ENCODE measurements at places on chromosomes 1 and 21.
A peak's percentile ranks its signal among the peaks of the same experiment; 100 is the strongest.

DNA sequence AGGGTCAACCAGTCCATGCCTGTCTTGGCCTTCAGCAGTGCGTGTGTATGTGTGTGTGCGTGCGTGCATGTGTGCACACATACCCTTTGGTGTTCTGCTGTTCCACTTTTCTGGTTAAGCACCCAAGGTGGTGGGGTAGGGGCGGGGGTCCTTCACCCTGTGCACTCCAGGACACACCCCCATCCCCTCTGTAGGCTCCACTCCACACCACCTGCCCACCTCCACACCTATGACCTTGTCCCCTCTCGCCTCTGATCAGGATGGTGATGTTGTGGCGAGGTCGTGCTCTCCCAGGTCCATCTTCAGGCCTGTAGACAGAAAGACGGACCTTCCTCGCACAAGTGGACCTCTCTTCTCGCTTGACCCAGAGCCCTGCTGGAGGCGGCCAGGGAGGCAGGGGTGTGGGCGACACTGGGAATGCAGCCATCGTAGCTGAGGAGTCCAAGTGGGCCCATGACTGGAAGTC lies 44.6 kb downstream of the WDR4 start:
- DNase-seq = no peak

DNA sequence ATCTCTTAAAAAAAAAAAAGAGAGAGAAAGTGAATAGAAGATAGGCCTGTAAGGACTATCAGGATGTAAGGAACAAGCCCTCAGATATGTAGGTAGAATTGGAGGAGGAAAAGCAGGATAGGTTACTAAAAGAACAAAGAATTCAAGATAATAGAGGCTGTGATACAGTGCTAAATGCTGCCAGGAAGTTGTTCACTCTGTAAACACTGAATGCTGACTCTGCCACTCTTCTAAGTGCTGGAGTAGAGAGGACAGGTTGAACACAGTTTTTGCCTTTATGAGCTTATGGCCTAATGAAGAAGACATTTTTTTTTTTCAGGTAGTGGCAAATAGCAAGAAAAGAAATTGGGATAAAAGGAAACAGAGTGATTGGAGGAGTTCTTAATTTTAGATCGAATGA lies 90.6 kb upstream of the ZNF678 start:
- no peak for DNase-seq

GRCh38 chr1:10051656-10052055 lies 18.9 kb downstream of the UBE4B start:
- DNase-seq = no peak

DNA sequence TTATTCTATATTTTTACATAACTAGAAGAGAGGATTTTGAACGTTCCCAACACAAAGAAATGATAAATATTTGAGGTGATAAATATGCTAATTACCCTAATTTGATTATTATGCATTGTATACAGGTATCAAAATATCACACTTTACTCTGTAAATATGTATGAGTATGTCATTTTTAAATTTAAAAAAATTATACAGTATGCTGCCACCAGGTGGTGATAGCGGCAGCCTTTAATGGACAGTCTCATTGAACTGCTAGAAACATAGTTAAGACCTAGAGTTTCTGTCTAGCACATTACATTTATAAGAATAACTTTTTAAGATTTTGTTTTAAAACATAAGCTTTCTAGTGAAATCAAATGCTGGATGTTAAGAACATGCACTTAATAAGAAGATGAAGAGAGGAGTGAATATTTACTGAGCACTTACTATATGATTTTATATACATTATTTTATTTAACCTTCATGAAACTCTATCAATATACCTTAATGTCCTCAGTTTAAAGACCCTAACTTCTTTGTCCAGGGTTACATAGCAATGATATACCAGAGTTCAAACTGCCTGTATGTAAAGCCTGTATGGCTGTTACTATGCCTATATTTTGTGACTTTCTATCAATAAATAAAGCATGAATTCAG lies 207.1 kb downstream of the NUF2 start:
- no peak for DNase-seq

DNA sequence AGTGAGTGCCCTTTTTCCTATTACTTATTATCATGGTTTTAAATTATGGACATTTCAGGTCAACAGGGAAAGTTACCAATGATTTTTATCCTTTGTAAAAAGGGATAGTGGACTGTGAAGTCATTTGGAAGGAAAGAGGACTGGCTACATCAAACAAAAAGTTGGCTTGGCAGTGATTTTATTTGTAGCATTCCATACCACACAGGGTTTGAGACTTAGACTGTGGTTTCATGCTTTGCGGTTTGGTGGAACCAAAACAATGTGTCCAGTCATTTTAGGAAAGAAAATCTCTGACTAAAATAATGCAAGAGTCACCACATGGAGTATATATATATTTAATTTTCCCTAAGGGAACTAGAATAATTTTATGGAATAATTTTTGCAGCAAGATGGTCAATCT lies 239.5 kb downstream of the HMCN1 start:
- DNase-seq = no peak

DNA sequence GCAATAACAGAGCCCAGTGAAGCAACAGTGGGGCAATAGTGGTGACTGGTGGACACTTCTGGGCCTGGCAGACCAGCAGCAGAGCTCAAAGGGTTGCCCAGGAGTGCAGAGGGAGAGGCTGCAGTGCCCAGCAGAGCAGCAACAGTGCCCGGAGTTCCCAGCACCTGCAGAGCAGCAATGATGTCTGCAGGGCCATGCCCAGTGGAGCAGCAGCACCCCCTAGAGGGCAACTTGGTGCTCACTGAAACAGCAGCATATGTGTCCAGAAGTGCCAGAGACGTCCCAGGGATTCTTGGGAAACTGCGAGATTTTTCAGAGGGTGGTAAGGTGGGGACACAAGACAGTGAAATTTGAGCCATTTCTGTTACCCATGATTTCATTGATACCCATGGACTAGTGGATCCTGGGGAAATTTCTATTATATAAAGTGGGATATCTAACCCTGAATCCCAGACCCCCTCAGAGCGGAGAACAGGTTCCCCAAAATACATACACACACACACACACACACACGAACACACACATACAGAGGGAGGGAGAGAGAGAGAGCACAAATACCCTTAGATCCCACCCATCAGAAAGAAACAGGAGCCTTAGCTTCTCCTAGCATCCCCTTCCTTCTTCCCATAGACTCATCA lies 156.9 kb upstream of the GJB5 start:
- no peak for DNase-seq

- DNase-seq = peak; percentile 11
Measured at GRCh38 chr21:33268737-33269441, 2.7 kb downstream of the IL10RB start.

DNA sequence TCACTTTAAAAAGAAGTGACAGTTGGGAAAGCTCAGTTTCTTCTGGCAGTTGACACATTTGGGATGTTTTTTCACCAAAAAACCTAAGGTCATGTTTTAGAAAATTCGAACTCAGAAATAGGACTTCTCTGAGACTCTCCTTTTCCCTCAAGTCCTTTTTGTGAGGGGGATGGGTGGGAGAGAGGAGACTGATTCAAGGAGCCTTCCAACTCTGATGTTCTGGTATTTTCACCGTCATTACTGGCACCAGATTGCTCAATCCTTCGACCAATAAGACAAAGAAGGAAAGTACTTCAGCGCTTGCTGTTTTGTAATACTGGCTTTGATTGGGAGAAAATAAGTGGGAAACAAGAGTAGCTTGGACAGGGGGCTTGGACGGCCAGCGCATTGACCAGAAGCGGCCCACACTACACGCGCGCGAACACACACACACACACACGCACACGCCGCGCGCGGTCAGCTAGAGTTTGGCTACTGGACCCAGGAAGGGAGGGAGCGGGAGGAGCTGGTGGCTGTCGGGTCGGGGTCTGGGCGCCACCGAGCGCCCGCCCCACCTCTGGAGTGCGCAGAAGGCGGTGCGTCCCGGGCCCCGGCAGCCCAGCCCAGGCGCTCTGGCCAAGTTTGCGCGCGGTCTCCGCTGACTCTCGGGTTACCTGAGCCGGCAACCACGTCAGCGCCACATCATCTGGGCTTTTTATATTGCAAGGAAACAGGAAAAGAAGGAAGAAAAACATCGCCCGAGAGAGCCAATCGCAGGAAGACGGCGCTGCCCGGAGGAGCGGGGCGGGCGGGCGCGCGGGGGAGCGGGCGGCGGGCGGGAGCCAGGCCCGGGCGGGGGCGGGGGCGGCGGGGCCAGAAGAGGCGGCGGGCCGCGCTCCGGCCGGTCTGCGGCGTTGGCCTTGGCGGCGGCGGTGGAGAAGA lies at the start of gene KCNK1:
KCNK1 (plus strand) TSS at position 855 of the 921 bp plus-strand sequence; CDS start at position 921, 66 bp downstream.
- DNase-seq = no peak

GRCh38 chr1:62735491-62736171 lies 47.4 kb upstream of the DOCK7 start:
- DNase-seq = no peak

DNA sequence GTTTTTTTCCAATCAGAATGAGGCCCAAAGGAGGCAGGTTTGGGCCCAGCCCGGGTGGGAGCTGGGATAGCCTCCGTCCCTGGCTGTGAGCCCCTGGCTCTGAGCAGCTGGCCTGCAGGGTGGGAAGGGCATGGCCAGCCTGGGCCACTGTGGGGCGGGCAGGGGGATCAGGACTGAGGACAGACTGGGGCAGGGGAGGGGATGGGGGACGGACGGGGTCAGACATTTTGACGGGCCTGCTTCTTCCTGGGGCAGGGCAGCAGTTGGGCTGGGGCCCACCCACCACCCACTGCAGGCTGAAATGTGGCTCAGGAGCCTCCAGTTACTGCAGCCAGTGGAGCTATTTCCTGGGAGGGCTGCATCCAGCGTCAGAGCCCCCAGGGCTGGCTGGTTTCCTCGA lies 2.5 kb upstream of the SLC6A9 start:
- DNase-seq = no peak

DNA sequence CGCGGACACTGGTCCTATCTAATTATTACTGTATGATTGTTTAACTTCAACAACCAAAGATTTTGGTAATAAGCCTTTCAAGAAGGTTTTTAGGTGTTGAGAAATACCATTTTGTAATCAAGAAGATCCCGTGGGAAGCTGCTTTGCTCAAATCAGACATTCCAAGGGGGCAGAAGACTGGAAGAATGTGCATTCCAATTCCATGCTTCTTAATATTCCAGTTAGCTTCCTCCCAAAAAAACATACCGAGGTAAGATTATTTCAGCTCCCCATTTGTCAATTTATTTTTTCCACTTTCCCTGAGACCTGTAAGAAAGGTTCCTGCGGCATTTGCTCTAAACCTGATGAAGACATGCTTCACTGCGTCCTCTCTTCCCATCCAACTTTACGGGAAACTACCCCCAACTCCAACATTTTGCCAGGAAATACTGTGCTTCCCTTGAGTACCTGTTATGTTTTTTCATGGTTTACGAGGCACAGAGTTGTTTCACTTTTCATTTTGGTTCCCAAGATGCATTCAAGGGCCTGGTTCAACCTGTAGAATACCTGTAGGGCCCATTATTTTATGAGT lies 4.1 kb downstream of the CNN3 start:
- no peak for DNase-seq

DNA sequence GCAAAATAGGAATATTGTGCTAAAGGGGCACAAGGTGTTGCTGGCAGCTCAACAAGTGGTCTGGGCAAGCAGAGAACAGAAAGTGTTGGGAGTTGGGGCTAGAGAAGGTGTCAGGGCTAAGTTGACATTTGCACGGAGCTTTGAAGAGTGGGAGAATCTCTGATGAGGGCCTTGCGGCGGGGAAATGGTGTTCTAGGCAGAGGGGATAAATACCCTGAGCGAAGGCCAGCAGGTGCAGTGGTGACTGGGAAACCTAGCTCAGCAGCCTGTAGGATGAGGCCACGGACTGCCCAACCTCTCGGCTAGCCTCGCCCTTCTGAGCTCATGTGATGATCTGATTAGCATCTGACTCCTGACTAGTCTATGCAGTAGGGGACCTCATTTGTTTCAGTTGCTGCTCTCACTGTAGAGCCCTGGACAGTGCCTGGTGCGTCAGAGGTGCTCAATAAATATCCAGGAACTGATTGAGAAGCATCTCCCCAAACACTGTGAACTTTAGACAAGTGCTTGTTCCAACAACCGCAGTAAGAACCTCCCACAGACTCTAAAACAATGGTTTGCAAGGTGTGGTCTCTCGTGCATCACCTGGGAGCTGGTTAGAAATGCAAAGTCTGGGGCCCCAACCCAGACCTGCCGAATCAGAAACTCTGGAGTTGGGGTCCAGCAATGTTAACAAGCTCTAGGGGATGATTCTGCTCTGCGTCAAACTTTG lies 1.0 kb upstream of the FOXO6 start:
- DNase-seq = no peak

DNA sequence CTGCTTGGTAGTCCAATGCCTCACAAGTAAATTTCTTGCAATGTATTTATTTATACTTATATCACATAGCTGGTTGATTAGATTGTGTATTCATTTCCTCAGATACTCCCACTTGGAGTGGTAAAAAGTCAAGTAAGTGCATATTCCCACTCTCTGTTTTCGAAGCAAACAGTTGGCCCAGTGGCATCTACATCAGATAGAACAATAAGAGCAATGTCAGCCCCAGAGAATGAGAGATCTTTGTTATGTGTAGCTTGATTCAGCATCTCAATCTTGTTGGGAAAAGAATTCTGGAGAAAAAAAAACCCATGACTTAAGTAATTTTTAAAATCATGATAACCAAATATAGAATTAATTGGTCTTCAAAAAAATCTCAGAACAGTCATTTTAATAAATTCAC lies 25.5 kb downstream of the RGL1 start:
- no peak for DNase-seq

DNA sequence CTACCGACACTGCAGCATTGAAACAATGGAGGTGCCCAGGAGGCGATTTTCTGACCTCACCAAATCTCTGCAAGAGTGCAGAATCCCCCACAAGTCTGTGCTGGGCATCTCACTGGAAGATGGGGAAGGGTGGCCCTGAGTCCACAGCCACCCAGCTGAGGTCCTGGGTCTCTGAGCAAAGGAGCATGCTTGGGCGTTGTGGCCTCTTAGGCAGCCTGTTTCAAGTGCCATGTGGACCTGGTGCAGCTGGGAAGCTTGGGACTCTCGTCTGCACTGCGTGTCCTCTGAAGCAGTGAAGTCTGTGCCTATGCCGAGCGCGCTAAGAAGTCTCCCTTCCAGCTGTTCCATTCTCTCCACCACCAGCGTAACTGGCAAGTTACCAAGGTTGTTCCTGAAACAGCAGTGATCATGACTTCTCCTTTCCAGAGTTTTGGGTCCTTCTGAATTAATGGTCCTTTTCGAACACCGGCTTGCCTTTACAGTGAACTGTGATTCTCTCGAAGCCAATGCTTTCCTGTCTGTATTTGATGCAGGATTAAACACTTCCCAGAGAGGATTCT lies 5.0 kb upstream of the PLA2G2C start:
- no peak for DNase-seq

- no peak for DNase-seq
Measured at GRCh38 chr1:226397011-226397926, 10.6 kb downstream of the PARP1 start.

- DNase-seq = no peak
Measured at GRCh38 chr1:202143011-202143767, 1.3 kb downstream of the ARL8A start.

GRCh38 chr1:221839321-221839720 lies 97.4 kb upstream of the DUSP10 start:
- DNase-seq = no peak

GRCh38 chr1:118159569-118159968 lies 25.5 kb downstream of the SPAG17 start:
- DNase-seq = no peak

All from central memory CD4-positive, alpha-beta T cell (primary cell).